Neural crest cell (in vitro differentiated cells): ENCODE measurements at places on chromosomes 11 and 22. TPM values are rescaled to one million over a fixed set of nuclear protein-coding genes. Genes with fewer than 3 reads are reported as not detected.
A peak's percentile ranks its signal among the peaks of the same experiment; 100 is the strongest.

Gene SNX15
- 31.7 and 36.5 TPM in 2 replicates for total RNA-seq

Gene FOLR1
- total RNA-seq = not detected in 2 replicates

DNA sequence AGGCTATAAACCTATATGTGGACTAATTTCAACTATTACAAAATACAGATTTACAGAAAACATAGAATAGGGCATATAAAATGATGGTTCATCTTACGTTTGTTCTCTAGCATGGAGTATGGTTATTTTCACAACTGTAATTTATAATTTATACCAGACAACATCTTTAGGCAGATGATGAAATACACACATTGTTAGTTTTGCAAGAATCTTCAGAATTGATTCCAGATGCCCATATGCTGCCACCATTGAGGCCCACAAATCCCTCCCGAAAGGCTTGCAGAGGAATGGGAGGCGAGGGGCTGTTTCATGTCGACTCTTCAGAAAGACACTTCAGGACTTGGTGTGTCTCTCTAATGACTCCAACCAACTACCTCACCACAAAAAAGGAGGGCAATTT is 6.2 kb downstream of the PTPN5 start:
- no peak overlapping the region for H3K27ac ChIP-seq
- H3K27me3 ChIP-seq = peaks cover 37% of the 10 kb centered on the region
- H3K36me3 ChIP-seq = no peaks in the 10 kb centered on the region
- no peaks in the 10 kb centered on the region for H3K4me1 ChIP-seq
- H3K4me3 ChIP-seq = no peak overlapping the region

GRCh38 chr11:74257959-74258553 is 53.4 kb downstream of the P4HA3 start:
- no peaks in the 10 kb centered on the region for H3K27me3 ChIP-seq
- H3K4me3 ChIP-seq = no peak overlapping the region
- peaks cover 3% of the 10 kb centered on the region for H3K36me3 ChIP-seq
- no peaks in the 10 kb centered on the region for H3K4me1 ChIP-seq
- H3K27ac ChIP-seq = peak overlapping the region; percentile 59

Gene OR4A16
- not detected in 2 replicates for total RNA-seq

Gene GRM5
- 0.45 and 0.49 TPM in 2 replicates for total RNA-seq

DNA sequence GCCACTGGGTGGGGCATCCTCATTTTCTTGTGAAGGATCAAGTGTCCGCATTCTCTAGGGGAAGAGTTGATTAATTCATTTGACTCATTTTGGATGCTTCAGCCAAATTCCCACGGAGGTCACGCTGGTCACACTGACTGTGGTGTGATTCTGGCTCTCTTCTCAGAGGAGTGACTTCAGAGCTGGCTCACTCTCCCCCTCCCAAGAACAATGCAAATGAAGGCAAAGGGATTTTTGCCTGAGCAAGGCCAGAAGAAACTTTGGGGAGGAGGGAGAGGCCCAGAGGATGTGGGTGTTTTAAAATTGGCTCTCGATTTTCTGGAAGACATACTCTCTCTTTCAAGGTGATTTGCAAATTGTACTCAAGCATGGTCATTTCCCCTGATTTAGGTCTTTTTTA is 51.1 kb upstream of the LMO2 start:
- no peaks in the 10 kb centered on the region for H3K27me3 ChIP-seq
- peaks cover 7% of the 10 kb centered on the region for H3K4me1 ChIP-seq
- H3K36me3 ChIP-seq = no peaks in the 10 kb centered on the region
- no peak overlapping the region for H3K4me3 ChIP-seq

GRCh38 chr22:48427731-48428211 is 1399.9 kb downstream of the BRD1 start:
- H3K27ac ChIP-seq = no peak overlapping the region

DNA sequence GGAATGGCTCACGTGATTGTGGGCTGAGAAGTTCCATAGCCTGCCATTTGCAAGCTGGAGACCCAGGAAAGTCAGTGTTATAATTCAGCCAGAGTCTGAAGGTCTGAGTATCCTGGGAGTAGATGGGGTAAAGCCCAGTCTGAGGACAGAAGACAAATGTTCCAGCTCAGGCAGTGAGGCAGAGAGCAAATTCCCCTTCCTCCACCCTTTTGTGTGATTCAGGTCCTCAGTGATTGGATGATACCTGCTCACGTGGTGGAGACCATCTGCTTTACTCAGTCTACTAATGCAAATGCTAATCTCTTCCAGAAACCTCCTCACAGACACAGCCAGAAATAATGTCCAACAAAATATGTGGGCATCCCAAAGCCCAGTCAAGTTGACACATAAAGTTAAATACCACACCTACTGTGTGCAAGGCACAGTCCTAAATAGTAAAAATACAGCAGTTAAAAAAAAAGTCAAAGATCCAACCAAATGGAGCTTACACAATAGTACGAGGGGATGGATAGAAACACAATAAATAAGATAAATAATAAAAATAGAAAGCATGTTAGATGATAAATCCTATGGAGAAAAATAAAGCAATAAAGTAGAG is 13.2 kb upstream of the APOL6 start:
- no peak overlapping the region for H3K27ac ChIP-seq
- no peaks in the 10 kb centered on the region for H3K36me3 ChIP-seq
- no peak for DNase-seq
- no peak overlapping the region for H3K4me3 ChIP-seq

Gene WNT11
- 0.16 and 0.19 TPM in 2 replicates for total RNA-seq

Gene RAB3IL1
- 1.0 and 3.4 TPM in 2 replicates for total RNA-seq

DNA sequence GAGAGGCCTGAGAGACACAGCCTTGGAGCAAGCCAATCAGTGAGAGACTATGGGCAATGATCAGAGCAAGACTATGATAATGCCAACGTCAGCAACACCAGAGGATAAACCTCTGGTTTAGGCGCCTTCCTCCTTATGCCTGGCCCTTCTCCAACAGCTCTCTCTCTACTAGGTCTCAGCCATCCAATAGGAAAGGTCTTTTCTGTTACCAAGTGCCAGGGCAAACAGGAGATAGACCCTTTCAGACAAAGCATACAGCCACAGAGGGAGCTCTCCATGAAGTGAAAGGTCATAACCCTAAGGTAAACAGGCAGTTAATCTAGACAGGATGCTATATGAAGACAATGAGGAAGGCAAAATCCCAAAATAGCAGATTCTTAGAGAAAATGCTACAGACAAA is 9.5 kb downstream of the STK33 start:
- H3K4me1 ChIP-seq = peaks cover 7% of the 10 kb centered on the region
- no peak overlapping the region for H3K4me3 ChIP-seq
- H3K27ac ChIP-seq = peak overlapping the region; percentile 79

- no peaks in the 10 kb centered on the region for H3K36me3 ChIP-seq
- peaks cover 2% of the 10 kb centered on the region for H3K27me3 ChIP-seq
- no peak overlapping the region for H3K4me3 ChIP-seq
- DNase-seq = no peak
Observed at GRCh38 chr11:57240007-57240406, 3.0 kb upstream of the APLNR start.

GRCh38 chr22:33796494-33796893 is 123.8 kb downstream of the LARGE1 start:
- no peak overlapping the region for H3K27ac ChIP-seq
- H3K36me3 ChIP-seq = peaks cover 14% of the 10 kb centered on the region
- DNase-seq = no peak
- H3K4me1 ChIP-seq = peaks cover 6% of the 10 kb centered on the region
- no peak overlapping the region for H3K4me3 ChIP-seq

DNA sequence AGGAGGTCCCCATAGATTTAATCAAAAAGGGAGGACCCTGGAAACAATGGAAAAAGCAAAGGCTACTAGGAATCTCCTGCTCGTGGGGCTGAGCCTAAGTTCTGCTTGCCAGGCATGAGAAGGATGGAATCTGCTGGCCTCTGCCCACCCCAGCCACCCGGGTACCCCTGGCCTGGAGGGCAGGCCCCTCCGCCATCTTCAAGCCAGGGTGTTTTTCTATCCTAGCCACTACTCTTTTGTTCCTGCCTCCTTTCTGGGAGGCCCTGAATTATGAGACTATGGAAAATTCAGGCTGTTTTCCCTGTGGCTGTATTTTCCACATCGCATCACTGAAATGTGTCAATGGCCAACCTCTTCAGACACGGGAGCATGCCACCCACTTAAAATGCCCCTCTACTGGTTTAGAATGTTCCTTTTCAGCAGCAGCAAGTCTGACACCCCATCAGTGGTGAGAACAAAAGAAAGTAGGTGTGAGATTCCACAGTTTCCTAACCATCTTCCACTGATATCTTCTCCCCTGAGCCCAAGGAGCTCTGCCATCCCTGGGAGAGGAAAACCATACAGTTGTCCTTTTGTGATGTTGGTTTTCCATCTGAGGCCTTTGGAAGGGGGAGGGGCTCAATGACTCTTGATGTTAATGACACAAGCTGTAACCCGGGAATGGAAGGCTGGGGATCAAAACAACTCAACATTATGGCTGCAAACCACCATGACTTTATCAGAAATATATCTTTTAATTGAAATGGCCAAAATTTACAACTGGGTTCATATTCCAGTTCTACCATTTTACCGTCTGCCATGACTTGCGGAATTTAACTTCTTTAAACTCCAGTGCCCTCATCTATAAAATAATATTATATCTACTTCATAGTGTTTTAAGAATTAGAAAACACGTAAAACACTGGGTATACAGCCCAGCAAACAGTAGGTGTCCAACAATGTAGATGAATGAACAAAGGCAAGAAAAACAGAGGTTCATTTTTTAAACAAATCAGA is 22.2 kb downstream of the DKK3 start:
- no peak for DNase-seq
- H3K36me3 ChIP-seq = peaks cover 3% of the 10 kb centered on the region
- H3K27me3 ChIP-seq = no peaks in the 10 kb centered on the region
- no peak overlapping the region for H3K4me3 ChIP-seq
- H3K4me1 ChIP-seq = peaks cover 6% of the 10 kb centered on the region
